Activated CD4-positive, CD25-positive, alpha-beta regulatory T cell (primary cell): ENCODE measurements at places on chromosomes 4 and X.

- no peak for DNase-seq
Observed at GRCh38 chrX:44431194-44431593, 87.7 kb upstream of the EFHC2 start.

- no peak for DNase-seq
Observed at GRCh38 chrX:145818186-145819113, 821 bp downstream of the SLITRK2 start.

- no peak for DNase-seq
Observed at GRCh38 chr4:92634882-92635281, 331.1 kb downstream of the GRID2 start.

DNA sequence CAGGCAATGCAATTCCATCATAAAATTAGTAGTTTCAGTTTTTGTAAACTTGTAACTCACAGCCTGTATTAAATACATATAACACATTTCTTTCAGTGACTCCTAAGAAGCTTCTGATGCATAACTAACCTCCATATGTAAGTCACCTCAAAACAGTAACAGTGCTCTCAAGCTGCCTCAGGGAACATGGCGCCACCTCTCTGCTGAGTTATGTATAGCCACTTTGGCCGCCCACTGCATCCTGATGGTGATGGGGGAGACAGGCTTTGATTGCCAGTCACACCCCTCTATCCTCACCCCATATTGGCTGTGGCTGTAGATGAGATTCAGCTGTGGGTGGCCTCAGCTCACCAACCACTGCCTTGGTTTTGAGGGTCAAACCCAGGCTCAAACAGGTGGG lies 54.3 kb downstream of the LRBA start:
- peak; percentile 5 for DNase-seq

- no peak for DNase-seq
Observed at GRCh38 chr4:17866810-17867209, 56.0 kb downstream of the NCAPG start.

DNA sequence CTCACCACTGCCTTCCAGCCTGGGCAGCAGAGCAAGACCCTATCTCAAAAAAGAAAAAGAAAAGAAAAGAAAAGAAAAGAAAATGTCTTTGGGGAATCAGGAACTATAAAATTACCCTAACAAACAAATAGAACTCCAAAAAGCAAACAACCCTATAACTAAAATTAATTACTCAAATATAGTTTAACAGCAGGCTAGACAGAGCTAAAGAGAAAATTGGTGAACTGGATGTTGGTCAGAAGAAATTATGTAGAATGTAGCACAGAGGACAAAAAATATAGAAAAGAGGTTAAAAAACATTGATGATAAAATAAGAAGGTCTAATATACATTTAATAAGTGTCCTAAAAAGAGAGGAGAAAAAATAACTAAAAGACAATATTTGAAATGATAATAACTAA lies 27.8 kb upstream of the WWC2 start:
- DNase-seq = no peak

DNA sequence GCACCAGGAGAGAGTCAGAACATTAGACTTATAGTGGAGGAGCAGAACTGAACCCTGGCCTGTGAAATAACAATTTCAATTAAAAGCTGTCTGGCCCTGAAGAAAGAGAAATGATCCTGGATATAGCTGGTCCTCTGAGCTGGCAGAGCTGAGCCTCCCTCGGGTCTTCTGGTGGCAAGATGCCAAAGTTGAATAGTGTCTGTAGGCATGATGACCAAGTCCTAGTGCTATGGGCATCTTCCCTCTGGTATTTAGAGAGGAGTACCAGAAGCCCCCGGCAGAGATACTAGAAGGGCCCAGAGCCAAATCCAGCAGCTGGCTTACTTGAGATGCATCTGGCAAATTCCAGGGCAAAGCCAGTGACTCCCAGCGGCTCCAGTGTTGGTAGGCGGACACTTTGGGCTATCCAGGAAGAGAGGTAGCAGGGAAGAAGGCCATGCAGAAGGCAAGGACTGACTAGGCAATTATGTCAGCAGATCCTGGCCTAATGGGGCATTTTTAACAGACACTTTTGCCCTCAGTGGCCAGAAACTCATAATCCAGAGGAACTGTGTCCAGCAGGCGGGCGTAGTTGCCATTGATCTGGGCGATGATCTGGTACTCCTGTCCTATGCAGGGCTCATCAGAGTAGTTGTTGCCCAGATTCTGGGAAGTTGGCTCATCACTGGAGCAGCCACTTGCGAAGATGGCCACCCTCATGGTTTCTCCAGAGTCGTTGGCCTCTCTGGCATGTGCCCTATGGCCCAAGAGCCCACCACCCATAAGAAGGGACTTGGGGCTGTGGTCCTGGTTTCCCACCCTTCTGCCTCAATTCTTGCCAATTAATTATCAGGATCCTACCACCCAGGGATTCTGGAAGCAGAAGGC lies 17.9 kb downstream of the VSIG4 start:
- DNase-seq = no peak

GRCh38 chr4:1297456-1298325 lies 8.0 kb downstream of the MAEA start:
- DNase-seq = no peak

DNA sequence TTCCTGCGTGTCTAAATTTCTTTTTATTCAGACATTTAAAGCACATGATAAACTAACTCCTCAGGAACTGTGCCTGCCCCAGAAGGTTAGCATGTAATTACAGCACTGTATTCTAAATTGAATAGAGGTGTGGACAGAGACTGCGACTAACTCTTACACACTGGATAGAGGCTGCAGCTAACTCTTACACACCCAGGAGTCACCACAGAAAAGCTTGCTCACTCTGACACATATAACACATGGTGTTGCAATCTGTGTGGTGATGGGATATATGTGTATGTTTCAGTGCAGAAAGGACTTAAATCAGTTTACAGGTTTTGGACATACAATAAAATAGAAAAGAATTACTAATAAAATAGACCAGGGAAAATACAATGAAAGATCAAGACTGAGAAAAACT lies 41.5 kb downstream of the SMAD1 start:
- no peak for DNase-seq

GRCh38 chr4:38785901-38786402 lies 3.2 kb upstream of the TLR10 start:
- no peak for DNase-seq

GRCh38 chrX:292900-293897 lies 12.0 kb downstream of the PLCXD1 start:
- DNase-seq = no peak
